Cardiac fibroblast (primary cell): ENCODE measurements at places on chromosomes 2 and 18.

DNA sequence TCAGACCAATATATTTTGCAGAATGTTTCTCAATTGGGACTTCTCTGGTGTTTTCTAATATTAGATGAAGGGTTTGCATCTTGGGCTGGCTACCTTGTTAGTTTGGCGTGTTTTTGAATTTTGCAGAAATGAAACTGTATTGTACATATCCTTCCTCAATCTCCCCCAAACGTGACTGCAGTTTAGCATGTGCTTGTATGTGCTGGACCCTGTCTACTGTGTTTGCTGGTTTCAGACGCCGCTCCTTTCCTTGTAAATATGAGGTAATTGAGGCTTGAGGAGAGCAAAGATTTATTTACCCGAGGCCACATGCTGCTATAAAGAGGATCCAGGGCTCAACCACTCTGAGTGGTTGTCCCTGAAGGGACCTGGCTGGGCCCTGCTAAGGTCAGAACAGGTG, 57.2 kb downstream of the NGEF start:
- DNase-seq = no peak

- DNase-seq = no peak
Observed at GRCh38 chr18:47587587-47587986, 336.1 kb upstream of the SKOR2 start.

DNA sequence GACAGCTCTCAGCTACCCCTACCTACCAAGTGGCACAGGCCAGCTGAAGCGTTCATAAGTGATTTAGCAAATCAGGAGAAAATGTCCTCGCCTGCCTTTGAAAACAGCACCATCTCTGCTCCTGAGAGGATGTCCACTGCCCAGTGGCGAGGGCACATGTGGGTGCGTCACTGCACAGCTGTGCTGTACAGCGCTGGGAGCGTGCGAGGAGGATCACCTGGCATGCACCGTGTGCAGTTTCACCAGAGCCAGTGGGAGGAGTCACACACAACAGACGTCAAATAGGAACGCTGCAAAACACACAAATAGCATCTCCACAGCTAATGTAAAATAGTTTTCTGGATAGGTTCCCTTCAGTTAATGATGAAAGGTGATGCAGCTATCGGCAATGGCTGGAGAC, 154.1 kb downstream of the HDAC4 start:
- no peak for DNase-seq

- no peak for DNase-seq
Observed at GRCh38 chr2:53964987-53965687, 5.7 kb downstream of the PSME4 start.
